Mammary microvascular endothelial cell (primary cell): ENCODE measurements at places on chromosomes 7 and 10. TPM values are rescaled to one million over a fixed set of nuclear protein-coding genes. Genes with fewer than 3 reads are reported as not detected.

ANLN gene
- 128 and 135 TPM in 2 replicates for total RNA-seq

LZTS2 gene
- total RNA-seq = 95.7 and 124 TPM in 2 replicates

MUC3A gene
- total RNA-seq = not detected in 2 replicates

CPN1 gene
- not detected in 2 replicates for total RNA-seq

FOXP2 gene
- total RNA-seq = 0.34 and 1.5 TPM in 2 replicates

ASIC3 gene
- total RNA-seq = not detected in 2 replicates

MYO1G gene
- total RNA-seq = under 0.01 and 0.25 TPM in 2 replicates

TYW1B gene
- 0.33 and 0.79 TPM in 2 replicates for total RNA-seq

OR2A1 gene
- not detected in 2 replicates for total RNA-seq

MRC1 gene
- 17.5 and 17.9 TPM in 2 replicates for total RNA-seq

SKIDA1 gene
- 0.47 and 0.69 TPM in 2 replicates for total RNA-seq

FAM13C gene
- total RNA-seq = 0.20 and 0.73 TPM in 2 replicates

TCAF2 gene
- total RNA-seq = 16.5 and 19.4 TPM in 2 replicates

ZPBP gene
- total RNA-seq = not detected in 2 replicates

CNNM1 gene
- total RNA-seq = not detected in 2 replicates

TMEM26 gene
- not detected in 2 replicates for total RNA-seq

GATA3 gene
- under 0.01 and 0.39 TPM in 2 replicates for total RNA-seq

TAS2R39 gene
- not detected in 2 replicates for total RNA-seq

TMEM236 gene
- 0.79 and 0.80 TPM in 2 replicates for total RNA-seq

PON3 gene
- not detected in 2 replicates for total RNA-seq

RPEL1 gene
- total RNA-seq = not detected in 2 replicates

DEPP1 gene
- total RNA-seq = 32.3 and 40.5 TPM in 2 replicates

ZNF467 gene
- 0.73 and 1.2 TPM in 2 replicates for total RNA-seq

EPHA1 gene
- total RNA-seq = 0.07 TPM in 1 of 2 replicates, not detected in the other

ARID5B gene
- total RNA-seq = 8.5 and 9.5 TPM in 2 replicates

ZNF239 gene
- 0.44 and 1.9 TPM in 2 replicates for total RNA-seq

NPY4R2 gene
- total RNA-seq = not detected in 2 replicates

GSDME gene
- total RNA-seq = 32.9 and 34.9 TPM in 2 replicates

ADCYAP1R1 gene
- total RNA-seq = not detected in 2 replicates

CDNF gene
- total RNA-seq = 0.44 and 1.1 TPM in 2 replicates

PRXL2A gene
- 143 and 155 TPM in 2 replicates for total RNA-seq

PLAU gene
- 125 and 148 TPM in 2 replicates for total RNA-seq

LAMTOR4 gene
- 184 and 224 TPM in 2 replicates for total RNA-seq

NPC1L1 gene
- total RNA-seq = not detected in 2 replicates

CDK5 gene
- total RNA-seq = 11.5 and 16.9 TPM in 2 replicates

GHRHR gene
- not detected in 2 replicates for total RNA-seq

MMD2 gene
- total RNA-seq = not detected in 2 replicates

NODAL gene
- total RNA-seq = not detected in 2 replicates

PTPN20 gene
- total RNA-seq = not detected in 2 replicates

ARMC10 gene
- 25.2 and 27.2 TPM in 2 replicates for total RNA-seq

MSS51 gene
- total RNA-seq = 0.30 and 0.40 TPM in 2 replicates

CUBN gene
- total RNA-seq = 2.0 and 6.8 TPM in 2 replicates

ELN gene
- total RNA-seq = 0.25 and 1.8 TPM in 2 replicates

OPN1SW gene
- total RNA-seq = not detected in 2 replicates

WAPL gene
- 22.2 and 24.7 TPM in 2 replicates for total RNA-seq

SHLD2 gene
- 17.8 and 18.3 TPM in 2 replicates for total RNA-seq

GPAM gene
- 4.5 and 5.4 TPM in 2 replicates for total RNA-seq

SLC29A3 gene
- 1.8 and 4.1 TPM in 2 replicates for total RNA-seq

TASOR2 gene
- total RNA-seq = 32.8 and 49.2 TPM in 2 replicates
